ENCODE measurements at places on chromosomes 11 and 22.

GRCh38 chr11:4926608-4927007 lies 2.5 kb upstream of the OR51G1 start:
- no peak for DNase-seq

GRCh38 chr11:118047749-118048148 lies 29.1 kb upstream of the TMPRSS4 start:
- no peak for DNase-seq

DNA sequence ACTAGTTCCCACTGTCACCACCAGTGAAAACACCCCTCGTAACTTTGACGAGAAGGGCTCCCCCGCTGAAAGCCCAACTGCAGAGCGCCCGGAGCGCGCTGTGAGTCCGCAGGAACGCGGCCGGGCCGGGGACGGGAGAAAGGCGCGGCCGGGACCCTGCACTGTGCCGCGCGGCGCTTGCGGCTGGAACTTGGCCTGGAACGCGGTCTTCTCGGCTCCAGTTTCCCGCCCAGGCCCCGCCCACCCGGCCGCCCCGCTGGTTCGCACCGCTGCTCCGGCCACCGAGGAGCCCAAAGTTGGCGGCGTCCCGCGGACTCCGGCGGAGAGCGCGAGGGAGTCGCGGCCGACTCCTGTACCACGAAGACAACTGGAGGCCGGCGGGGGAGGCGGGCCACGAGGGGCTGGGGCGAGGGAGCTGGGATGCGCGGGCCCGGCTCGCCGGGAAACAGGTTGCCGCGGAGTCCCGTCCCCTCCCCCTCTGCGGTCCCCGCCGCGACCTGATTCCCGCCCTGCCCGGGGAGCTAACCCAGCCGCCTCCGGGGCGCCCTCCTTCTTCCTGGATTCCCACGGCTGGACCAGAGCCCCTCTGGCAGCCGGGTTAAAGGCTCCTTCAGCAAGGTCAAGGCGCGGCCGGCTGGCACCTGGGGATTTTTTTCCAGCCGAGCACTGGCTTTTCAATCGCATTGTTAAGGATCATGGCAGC lies 3.4 kb downstream of the TENM4 start:
- DNase-seq = peak; percentile 83

DNA sequence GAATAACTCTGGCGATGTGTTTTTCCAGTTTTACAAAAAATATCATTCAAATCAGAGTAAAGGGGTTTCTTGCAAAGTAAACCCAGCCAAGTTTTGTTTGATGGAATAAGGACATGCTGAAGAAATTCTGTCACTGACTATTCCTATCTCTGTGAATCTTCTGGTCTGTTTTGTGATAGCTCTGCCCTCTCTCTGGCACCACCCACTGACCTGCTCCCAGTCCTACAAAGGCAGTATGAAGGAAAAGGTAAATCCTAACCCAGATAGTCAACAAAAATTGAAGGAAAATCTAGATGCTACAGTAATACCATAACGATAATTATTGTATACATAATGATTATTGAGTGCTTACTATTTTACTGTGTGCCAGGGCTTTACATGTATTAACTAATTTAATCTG lies 76.3 kb upstream of the TP53AIP1 start:
- no peak for DNase-seq

GRCh38 chr11:12845739-12846358 lies 163.3 kb upstream of the RASSF10 start:
- peak; percentile 80 for DNase-seq
